ENCODE measurements at places on chromosomes 7 and 10. TPM values are rescaled to one million over a fixed set of nuclear protein-coding genes. Genes with fewer than 3 reads are reported as not detected.
A peak's percentile ranks its signal among the peaks of the same experiment; 100 is the strongest.

- no peak for ATAC-seq
These were observed 4.1 kb downstream of the NEUROD6 start for GRCh38 chr7:31336202-31337001.

Gene NRCAM
- 63.6 TPM for total RNA-seq

DNA sequence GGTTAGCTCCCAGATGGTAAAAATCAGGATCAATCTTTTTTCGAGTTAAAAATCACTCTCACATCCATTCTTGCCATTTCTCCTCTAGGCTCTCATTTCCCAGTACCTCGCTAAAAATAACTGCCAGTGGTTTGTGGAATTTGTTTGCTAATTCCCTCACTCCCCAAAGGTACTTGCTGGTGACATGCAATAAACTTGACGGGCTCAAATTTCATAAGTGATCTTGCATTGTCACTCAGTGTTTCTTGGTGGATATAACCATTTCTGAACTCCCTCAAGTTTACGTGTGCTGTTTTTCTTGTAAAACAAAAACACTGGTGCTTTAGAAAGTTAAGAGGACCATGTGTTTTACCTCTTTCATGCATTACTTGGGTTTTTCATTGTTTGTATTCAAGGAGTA lies 399.2 kb upstream of the MKI67 start:
- no peak for ATAC-seq

GRCh38 chr7:74479961-74480829 lies 26.5 kb downstream of the GTF2IRD1 start:
- peak; percentile 86 for ATAC-seq

Gene NKX1-2
- total RNA-seq, result 0.05 TPM

DNA sequence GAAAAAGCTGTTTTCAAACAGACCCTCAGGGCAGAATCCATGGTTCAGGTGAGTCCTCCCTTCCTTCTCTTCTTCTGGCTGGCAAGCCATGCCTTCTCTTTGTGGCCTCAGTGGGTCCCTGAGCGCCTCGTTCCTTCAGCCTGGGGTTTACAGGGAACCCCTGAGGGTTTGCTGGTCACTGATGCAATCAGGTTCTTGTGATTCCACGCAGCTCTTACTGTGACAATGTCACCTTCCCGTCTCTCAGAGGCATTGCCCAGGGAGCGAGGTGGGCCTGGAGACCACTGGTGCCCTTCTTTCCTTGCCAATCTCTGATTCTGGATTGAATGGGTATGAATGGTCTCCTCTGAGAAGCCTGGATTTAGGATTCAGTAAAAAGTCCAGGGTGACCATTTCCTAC lies 132.2 kb downstream of the ADARB2 start:
- ATAC-seq, result no peak

DNA sequence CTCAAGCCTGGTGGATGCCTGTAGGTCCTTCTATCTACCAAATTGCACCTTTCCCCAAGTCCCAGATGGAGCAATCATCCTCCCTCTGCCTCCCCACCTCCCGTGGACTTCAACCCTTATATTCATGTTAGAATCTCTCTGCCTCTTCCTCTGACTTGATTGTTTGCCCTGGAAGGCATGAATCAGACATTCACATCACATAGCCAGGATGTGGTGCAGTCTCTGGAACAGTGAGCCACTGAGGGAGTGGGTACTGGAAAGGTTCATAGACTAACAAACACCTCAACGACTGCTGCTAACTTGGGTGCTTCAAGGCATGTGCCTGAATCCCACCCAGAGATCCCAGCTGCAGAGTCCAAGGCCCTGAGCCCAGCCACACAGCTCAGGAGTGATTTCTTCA lies 494.0 kb downstream of the TNS3 start:
- no peak for ATAC-seq

DNA sequence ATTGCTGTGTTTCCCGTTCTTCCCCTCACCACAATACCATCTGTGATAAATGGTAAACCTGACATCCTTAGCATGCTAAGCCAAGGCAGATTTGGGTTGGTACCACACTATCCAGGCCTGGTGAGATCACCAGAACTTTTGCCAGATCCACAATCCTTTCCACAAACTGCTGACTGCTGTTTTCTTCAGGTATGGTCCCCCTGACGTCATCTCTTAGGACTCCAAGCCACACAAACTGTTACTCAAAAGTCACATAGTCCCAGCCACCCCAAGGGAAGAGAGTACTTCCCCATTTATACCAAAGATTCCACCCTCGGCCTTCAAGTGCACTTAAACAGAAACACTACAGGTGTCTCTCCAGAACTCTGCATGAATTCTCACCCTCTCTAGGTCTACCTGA lies 34.8 kb downstream of the SLC25A13 start:
- ATAC-seq, result no peak

- ATAC-seq, result no peak
These were observed 16.2 kb upstream of the LRRC17 start for GRCh38 chr7:102896585-102896984.

GRCh38 chr7:150781961-150782360 lies 18.2 kb downstream of the TMEM176B start:
- ATAC-seq, result no peak

Gene KCNIP2
- total RNA-seq, result 3.6 TPM

GRCh38 chr10:7056216-7056615 lies 354.6 kb downstream of the SFMBT2 start:
- no peak for ATAC-seq

- no peak for ATAC-seq
These were observed 340.7 kb upstream of the MKI67 start for GRCh38 chr10:128466831-128467371.

Gene CPA1
- not detected for total RNA-seq

DNA sequence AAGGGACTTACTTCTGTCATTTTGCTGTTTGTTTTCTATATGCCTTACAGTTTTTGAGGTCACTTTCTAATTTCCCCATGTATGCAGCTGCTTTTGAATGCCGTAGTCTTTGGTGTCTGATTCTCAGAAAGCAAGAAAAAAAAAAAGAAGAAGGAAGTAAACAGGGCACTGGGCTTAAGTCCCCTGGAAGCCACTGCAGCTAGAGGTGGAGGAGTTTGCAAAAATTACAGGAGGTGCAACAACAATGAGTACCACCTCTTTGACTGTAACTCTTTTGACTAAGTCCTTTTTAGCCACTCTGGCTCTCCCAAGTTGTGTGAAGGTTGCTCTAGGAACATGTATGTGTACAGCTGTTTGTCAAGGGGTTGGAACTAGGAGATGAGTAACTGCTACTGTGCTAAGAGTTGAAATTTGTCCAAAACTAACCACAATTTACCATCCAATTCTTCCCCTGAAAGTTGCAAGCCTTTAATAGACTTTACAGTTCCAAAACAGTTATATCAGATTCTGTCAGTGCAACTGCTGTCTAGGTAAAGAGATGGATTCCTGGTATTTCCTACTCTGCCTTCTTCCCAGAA lies 588.0 kb upstream of the LRRN3 start:
- no peak for ATAC-seq

GRCh38 chr7:86972072-86972471 lies 87.4 kb downstream of the ELAPOR2 start:
- no peak for ATAC-seq

Gene GPR22
- 1.7 TPM for total RNA-seq

DNA sequence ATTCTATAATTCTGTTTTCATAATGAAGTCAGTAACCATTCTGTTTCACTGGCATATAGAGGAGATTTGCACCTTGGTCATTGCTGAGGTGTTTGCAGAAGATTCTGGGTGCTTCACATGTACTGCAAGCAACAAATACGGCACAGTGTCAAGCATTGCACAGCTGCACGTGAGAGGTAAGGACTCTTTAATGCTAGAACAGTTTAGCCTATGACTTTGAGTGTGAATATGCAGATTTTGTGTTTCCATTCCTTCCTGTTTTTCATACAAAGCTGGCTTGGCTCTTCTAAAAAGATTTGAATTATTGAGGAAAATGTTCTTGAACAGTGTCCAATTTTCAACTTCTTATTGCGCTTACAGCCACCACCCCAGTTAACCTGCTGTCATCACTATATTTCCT lies 56.4 kb downstream of the MYPN start:
- ATAC-seq, result no peak

- no peak for ATAC-seq
These were observed 77.6 kb downstream of the VTI1A start for GRCh38 chr10:112524641-112525040.

DNA sequence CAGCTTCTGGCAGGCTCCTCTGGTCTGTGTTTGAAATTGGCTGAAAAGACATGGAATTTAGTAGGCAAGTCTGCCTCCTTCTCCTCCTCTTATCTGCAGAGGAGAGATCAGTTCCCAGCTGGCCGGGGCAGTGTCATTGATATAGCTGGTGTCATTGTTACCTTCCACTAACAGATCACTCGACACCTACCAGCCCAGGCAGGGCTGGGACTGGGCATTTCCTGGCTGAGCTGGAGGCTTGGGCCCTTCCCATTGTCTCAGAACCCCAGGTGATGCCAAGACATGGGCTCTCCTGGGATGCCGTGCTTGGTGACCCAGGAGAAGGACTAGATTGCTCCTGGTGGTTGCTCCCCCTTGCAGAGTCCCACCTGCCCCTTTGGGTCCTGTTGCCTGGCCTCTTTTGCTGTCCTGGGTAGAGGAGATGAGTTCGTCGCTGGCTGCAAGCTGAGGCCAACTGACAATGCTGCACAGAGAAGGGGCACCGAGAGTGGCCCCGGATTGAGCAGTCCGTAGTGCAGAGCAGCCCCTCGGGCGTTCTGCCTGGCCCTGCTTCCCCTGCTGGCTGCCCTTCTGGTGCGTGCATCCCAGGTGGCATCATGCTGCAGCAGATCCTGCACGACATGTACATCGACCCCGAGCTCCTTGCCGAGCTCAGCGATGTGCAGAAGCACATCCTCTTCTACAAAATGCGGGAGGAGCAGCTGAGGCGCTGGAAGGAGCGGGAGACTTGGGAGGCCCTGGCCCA lies at the start of gene SH2D4B:
SH2D4B (plus strand) TSS at position 167 of the 745 bp plus-strand sequence; CDS start at position 597, 430 bp downstream.
- no peak for ATAC-seq

GRCh38 chr10:126227762-126228134 lies 160.5 kb downstream of the ADAM12 start:
- ATAC-seq, result peak; percentile 77

DNA sequence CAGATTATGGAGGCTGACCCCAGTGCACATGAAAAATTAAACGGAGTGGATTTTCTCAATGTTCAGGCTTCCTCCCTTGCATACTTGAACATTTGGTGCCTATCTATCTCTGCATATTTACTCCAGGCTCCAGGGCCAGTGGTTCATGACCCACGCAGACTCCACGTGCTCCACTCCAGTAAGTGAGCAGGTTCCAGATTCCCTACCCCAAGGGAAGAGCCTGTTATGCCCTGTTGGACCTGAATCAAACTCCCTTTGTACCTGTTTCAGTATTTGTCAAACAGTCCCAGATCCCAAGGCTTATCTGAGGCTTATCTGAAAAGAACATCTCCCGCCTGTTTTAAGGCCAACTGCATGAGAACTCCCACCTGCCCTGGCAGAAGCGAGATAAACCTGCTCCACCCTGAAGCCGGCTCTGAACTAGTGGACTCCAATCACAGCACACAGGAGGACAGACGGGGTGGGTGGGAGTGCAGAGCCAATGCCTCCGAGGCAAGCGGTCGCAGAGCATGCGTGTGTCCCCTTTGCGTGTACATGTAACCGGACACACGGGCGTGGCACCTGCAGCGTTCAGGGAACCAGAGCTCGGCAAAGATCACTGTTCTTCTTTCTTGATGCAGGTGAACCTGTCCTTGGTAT lies 2.3 kb upstream of the FUOM start:
- ATAC-seq, result no peak

- ATAC-seq, result no peak
These were observed 247.8 kb upstream of the FOXK1 start for GRCh38 chr7:4434306-4434705.

- peak; percentile 15 for ATAC-seq
These were observed 146.5 kb downstream of the MAD1L1 start for GRCh38 chr7:2086229-2086628.

GRCh38 chr7:158444501-158445420 lies 142.9 kb downstream of the PTPRN2 start:
- ATAC-seq, result no peak

- no peak for ATAC-seq
These were observed 16.7 kb downstream of the FAS start for GRCh38 chr10:89007129-89007893.

Gene ZKSCAN1
- total RNA-seq, result 68.7 TPM

- ATAC-seq, result no peak
These were observed 31.8 kb downstream of the LSMEM1 start for GRCh38 chr7:112512451-112513210.

Gene TMEM72
- 0.23 TPM for total RNA-seq

Gene CCDC3
- 1.1 TPM for total RNA-seq

DNA sequence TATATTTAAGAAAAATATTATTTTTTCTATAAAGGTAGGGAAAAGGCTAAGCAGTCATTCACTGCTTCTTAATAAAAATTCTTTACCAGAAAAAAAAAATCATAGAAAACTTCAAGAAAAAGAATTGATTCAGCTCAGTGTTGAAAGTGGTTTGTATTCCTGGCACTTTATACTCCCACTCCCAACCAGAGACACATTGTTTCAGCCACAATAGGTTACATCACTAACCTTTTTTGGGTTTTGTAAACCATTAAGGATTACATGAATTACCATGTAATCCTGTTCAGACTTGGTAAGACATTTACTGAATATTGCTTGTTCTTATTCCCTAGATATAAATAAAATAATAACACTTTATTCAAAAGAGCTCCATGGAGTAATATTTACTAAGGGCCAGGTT lies 46.6 kb downstream of the MINPP1 start:
- no peak for ATAC-seq

Gene MAT1A
- total RNA-seq, result 0.14 TPM

- ATAC-seq, result no peak
These were observed 83.2 kb downstream of the SLC16A9 start for GRCh38 chr10:59626523-59626869.

Gene C10orf105
- 11.5 TPM for total RNA-seq

DNA sequence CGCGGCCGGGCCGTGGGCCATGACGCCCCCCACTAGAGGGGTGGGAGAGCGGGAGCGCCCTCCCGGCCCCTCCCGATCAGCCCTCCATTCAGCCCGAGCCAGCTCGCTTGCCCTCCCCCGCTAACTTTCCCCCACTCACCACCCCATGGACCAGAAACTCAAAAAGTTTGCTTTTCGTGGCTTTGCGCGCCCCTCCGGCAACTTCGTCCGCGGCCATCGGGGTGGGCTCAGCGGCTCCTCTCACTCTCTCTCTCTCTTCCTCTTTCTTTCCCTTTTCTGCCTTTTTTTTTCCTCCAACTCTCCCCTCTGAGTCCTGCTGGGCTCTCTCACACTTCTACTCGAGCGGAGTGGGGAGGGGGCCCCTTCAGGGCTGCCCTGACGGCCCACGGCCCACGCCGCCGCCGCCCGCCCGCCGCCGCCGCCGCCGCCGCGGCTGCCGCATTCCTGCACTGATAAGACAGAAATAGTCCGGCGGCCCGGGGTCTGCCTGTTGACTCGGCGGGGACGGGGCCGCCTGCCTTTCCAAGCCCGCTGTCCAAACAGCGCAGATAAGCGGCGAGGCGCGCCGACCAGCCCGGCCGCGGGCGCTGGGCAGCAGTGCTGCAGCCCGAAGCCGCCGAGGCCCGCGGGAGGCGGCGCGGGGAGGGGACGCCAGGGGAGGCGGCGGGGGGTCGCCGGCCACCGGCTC lies at the start of gene SMARCD3:
SMARCD3 (minus strand) TSS at position 349 of the 688 bp plus-strand sequence; CDS start at position 217, 132 bp downstream.
- ATAC-seq, result peak; percentile 35

Gene SLC26A3
- not detected for total RNA-seq

DNA sequence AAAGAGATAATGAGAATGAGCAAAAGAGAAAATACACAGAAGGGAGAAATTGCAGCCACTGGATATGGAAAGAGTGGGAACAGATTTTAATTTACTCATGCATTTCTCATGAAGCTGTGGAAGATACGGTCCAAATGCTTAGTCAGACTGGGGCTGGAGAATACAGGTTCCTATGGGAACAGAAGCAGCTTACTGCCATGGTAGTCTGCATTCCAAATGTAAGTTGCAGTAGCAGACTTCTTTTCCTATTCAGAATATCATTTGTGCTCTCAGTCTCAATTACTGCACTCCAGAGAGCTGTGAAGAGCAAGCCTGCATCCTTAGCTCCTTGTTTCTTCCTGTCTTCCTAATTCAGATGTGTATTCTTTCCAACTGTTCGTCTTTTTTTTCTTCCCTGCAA lies 190.8 kb upstream of the TMEM196 start:
- peak; percentile 82 for ATAC-seq
